ENCODE measurements at places on chromosomes 4 and X.

DNA sequence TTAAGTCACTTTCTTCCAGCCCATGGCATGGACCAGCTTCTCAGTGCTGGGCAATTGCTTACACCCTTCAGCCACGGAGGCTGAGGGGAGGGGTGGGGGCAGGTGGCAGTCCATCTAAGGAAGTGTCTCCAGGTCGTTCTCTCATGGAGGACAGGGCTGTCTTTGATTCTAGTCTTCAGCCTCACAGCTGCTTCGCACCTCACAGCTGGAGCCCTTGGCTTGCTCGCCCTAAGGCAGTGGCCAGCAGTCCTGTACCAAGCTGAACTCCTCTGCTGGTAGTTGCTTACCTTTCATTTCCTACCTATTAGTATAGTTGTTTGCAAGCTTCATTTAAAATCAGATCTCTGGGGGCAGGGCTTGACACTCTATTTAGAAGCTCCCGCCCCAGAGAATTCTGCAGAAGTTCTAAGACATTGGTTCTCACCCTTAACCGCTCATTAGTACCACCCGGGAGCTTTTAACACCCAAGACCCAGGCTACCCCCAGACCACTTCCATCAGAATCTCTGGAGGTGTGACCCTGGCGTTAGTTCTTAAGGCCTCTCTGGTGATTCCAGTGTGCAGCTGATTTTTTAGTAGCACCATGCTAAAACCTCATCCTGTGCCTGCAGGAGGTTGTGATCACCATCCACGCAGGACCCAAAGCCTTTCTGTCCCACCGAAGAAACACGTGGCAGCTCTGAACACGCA, 386.8 kb downstream of the UNC5C start:
- DNase-seq = no peak

DNA sequence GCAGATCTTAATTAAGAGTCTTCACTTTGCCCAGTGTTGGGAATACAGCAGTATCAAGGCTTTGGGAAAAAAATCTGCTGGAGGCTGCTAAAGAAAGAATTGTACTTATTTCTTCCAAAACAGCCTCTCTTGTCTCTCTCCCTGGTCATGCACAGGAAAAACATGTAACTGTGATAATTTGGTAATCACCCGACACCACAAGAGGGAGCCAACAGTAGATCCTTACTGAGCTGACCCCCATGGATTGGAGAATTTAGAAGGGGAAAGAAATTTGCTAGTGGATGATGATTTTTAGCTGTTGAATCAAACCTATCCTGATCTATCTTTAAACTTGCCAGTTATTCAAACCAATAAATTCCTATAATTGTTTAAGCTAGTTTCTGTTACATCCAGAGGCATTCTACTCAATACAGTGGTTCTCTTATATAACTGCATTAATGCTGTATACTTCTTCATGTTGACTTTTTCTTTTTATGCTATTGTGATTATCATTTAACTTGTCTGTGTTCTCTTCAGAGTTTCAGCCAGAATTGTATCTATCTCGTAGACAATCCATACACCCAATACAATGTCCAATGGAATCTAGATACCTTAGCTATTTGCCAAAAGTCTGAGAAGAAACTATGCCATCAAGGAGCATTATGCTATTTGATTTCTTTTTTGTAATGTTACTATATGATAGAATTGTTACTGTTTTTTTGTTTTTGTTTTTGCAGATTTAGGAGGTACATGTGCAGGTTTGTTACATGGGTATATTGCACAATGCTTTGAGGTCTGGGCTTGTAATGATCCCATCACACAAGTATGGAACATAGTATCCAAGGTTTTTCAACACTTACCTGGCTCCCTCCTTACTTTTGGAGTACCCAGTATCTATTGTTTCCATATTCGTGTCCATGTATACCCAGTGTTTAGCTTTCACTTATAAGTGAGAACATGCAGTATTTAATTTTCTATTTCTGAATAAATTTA, 31.3 kb upstream of the ARHGEF38 start:
- DNase-seq = peak; percentile 68

DNA sequence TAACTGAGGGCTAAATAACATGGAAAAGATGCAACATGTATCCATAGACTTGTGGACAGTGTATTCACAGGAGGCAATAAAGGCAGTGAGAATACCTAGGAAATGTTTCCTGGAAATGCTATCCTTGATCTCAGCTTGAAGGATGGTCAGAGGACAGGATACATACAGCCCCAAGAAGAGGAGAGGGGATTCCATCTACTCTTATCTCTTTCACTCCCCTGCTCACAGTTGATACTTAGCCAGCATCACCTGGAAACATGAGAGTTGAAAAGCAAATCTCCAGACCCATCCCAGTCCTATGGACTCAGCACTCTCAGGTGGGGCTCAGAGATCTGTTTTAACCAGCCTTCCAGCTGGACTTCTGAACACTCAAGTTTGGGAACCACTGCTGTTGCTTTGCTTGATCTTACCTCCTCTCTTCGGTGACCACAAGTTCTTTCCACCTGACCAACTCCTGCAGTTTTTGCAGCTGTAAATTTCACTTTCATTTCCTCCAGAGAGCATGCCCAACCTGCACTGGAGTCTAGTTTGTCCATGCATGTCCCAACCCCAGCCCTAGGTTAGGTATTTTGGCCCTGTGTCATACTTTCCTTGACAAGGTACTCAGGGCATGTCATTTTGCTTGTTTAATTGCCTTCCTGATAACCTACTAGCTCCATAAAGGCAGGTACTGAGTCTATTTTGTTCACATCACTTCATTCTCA, 10.4 kb downstream of the RELL1 start:
- DNase-seq = no peak

DNA sequence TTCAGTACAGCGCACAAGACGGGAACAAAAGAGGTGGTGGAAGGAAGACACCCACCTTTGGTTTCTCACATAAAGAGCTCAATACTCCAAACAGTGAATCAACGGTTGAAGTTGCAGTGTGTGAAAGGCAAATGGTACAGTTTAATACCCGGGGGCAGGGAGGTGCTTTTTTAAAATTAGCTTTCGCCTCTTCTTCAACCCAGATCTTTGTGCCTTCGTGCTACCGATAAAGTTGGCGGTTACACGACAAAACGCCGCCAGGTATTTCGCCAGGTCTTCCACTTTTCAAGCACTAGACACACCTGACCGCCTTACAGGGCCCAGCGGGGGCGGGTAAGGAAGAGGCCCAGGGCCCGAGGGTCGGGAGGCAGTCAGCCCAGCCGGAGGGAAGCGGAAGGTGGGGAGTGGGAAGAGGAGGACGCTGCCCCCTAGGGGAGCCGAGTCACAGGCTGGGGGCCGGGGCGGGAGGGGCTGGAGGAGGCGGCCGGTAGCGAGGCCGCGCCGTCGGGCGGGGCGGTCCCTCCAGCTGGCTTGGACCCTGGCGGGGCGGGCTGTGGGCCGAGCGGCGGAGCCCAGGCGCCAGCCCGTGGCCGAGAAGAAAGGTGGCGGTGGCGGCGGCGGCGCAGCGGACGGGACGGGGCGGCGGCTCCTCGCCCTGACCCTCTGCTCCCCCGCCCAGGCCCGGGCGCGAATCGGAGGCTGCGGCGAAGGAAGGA, 16.0 kb downstream of the UTP3 start:
- peak; percentile 88 for DNase-seq

- no peak for DNase-seq
Measured at GRCh38 chr4:167144605-167145004, 89.7 kb downstream of the SPOCK3 start.

All from dermis blood vessel endothelial cell (primary cell).